ENCODE measurements at places on chromosomes 12 and 14.

DNA sequence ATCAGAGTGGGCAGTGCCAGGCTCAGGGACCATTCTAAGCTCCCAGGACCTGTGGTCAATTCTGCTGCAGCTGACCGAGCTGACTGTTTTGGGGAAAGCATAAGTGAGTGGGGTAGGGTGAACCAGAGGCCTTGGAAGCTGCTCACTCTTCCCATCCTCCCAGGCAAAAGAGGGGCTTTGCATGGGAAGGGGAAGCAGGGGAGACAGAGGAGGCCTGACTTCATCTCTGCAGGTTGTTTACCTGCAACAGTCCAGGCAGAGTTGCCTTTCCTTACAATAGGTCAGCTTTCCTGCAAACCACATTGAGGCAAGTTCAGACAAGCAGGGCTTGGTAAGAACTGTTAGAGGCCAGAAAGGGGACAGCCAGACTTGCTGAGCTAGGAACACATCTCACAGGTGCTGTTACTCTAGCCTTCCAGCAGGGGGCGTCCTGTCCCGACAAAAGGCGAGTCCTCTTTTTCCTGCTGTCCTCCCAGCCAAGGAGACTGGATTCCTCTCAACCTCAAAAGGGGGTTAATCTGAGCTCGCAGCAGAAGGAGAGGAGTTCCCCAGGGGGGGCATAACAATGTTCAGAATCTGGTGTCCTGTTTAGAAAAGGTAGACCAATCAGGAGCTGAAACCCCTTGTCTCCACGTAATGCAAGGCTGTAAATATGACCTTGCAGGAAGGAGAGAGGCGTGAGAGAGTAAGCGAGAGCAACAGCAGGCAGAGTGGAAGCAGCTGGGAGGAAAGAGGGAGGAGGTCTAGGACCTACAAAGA, 4.3 kb upstream of the DHRS2 start:
- peak; percentile 72 for DNase-seq

DNA sequence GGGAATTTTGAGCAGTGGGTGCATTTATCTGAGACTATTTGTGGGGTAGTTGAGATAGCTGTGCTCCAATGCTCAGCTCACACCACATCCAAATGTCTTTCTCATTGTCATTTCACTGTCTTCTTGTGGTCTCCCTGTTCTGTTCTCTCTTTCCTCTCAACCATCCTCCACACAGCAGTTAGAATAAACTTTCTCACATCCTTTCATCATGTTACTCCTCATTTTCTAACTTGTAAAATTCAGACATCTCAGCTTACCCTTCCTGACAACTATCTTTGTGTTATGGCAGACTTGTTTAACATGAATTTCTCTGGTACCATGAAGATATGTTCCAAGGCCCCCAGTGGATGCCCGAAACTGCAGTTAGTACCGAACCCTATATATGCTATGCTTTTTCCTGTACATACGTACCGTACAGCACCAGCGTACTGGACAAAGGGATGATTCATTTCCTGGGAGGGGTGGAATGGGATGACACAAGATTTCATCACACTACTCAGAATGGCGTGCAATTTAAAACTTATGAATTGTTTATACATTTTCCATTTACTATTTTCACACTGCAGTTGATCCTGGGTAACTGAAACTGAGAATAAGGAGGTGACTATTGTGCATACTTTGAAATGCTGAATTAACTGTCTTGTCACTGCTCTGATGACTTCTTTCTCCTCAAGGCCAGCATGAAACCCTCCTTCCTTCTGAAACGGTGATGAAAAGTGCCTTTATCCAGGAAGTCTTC, 177.1 kb upstream of the SLC38A2 start:
- DNase-seq = peak; percentile 44

- DNase-seq = no peak
These were observed 26.3 kb upstream of the FOS start for GRCh38 chr14:75252254-75252837.

GRCh38 chr12:56001487-56002100, 4.5 kb downstream of the SUOX start:
- no peak for DNase-seq

- no peak for DNase-seq
These were observed 102.7 kb downstream of the GPR135 start for GRCh38 chr14:59362513-59362912.

DNA sequence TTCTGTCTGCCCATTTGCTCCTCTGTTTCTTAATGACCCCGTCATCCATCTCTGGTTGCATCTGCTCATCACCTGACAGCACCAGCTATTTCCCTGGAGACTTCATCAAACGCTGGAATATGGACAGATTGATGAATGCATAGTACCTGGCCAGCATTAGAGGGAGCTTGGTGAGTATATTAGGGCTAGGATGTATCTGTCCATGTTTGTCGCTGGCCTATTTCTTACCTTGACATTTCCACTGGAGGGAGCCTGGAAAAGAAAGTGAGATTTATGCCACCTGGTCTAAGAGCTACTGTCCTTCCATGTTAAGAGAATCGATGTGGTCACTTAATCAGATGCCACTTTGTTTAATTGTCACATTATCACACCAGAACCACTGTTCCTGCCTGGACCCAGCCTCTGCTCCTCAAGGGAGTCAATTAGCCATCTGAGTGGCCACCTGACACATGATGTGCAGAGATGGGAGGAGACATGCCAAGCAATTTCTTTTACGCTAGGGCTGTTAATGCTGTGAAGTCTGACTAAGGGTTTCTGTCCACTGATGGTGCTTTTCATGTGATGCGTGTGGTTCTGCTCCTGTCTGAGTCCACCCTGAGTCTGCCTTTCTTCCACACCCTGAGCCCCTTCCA, 75.3 kb upstream of the SFSWAP start:
- DNase-seq = no peak

DNA sequence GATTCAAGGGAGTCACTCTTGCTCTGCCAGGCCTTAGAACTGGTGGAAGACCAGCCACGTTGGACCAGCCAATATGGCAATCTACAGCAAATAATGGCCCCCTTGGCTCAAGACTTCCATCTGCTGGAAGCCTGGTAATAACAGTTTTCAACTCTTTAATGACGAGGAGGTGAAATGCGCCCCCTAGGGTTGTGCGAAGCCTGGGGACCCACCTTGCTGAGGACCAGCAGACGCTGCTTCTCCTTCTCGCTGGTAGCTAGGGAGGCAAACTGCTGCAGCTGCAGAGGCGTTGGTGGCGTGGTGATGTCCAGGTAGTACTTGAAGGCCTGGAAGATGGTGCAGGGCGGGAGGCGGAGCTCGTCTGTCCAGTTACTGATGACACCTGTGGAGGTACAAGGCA, 41.5 kb upstream of the FBXO21 start:
- DNase-seq = peak; percentile 31

GRCh38 chr12:88334271-88334670, 192.2 kb downstream of the TMTC3 start:
- peak; percentile 17 for DNase-seq

GRCh38 chr14:50173891-50174290, 57.5 kb downstream of the SOS2 start:
- no peak for DNase-seq

GRCh38 chr12:15689751-15690191, 99.4 kb downstream of the EPS8 start:
- no peak for DNase-seq

DNA sequence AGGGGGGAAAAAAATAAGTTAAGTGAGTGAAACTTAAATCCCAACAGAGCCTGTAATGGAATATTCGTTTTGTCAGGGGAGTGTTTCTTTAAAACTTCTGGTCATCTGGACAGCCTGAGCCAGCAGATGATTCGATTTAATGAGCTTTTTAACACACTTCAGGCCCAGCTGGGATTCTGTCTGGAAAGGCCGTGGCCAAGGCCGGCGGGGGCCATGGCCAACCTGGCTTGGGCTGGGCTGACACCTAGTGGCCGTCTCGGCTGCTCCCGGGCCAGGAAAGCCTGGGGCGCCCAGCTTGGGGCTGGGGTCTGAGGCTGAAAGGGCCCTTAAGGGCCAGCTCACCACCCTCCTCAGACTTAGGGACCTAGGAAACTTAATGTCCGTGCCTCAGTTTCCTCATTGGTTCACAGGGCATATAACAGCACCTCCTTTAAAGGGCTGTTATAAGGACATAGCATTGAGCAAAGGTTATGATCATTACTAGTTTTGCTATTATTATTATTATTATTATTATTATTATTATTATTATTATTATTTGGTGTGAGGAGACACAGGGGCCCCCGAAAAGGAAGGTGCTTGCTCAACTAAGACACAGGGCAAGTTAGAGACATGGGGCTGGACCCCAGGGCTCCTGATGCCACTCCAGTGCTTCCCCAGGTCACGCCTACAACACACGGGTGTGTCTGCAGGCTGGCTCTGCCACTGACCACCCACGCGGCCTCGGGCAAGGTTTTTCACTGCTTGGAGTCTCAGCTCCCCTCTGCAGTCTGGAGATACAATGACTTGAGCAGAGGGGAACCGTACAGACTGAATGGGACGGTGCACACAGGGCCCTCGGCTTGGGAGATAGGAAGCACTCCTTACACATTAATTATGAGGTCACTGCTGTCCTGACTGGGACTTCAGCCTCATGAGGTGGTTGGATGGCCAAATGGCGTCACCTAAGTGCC, 84.0 kb downstream of the SYNE3 start:
- DNase-seq = peak; percentile 7

- DNase-seq = no peak
These were observed 56.0 kb downstream of the LLPH start for GRCh38 chr12:66074561-66074960.

DNA sequence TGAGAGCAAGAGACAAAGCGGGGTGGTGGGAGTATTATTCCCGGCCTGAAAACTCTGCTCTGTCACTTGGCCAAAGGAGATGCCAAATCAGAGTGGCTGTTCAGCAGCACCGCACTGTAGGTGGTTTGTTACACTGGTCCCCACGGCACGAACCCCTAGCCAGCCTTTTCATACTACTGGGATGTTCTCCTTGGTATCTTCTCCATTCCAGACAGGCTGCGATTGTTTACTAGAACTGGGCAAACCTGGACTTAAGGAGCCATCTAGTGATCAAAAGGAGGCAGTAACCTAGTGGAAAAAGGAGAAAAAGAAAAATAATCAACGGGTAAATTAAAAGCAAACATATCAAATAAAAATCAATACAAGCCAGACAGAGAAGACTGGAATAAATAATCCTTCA, 58.9 kb upstream of the TMTC2 start:
- peak; percentile 46 for DNase-seq

- DNase-seq = no peak
These were observed 8.5 kb downstream of the TMEM229B start for GRCh38 chr14:67480011-67480410.

- no peak for DNase-seq
These were observed 252.5 kb downstream of the TMEM132C start for GRCh38 chr12:128519426-128519825.

- no peak for DNase-seq
These were observed 101.4 kb downstream of the DUSP16 start for GRCh38 chr12:12460935-12461922.

Measured in OCI-M1 (cell line).